ENCODE measurements at places on chromosomes 7 and 10.
A peak's percentile ranks its signal among the peaks of the same experiment; 100 is the strongest.

GRCh38 chr7:135714534-135715009 lies 13.4 kb downstream of the SLC13A4 start:
- no peak for DNase-seq

- DNase-seq: peak; percentile 71
Measured at GRCh38 chr10:21517134-21518031, 8.1 kb downstream of the SKIDA1 start.

GRCh38 chr10:72567421-72567820 lies 58.5 kb downstream of the MICU1 start:
- DNase-seq: no peak

DNA sequence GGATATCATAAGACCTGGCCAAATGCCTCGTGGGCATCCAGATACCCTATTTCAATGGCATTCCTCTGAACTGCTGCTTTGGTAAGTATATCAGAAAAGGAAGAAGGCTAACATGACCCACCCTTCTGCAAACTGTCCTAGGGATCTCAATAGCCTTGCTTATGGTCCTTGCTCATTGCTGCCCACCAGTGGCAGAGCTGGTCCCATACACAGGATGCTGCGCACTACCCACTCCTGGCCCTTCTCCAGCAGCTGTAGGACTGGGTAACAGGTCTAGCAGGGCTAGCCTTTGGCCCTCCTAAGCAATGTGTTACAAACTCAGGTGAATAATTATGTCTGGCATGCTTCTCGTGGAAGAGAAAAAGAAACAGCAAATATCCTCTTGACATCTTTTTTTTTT lies 72.5 kb downstream of the C10orf90 start:
- DNase-seq: no peak

GRCh38 chr10:132626019-132626760 lies 88.6 kb downstream of the INPP5A start:
- no peak for DNase-seq

DNA sequence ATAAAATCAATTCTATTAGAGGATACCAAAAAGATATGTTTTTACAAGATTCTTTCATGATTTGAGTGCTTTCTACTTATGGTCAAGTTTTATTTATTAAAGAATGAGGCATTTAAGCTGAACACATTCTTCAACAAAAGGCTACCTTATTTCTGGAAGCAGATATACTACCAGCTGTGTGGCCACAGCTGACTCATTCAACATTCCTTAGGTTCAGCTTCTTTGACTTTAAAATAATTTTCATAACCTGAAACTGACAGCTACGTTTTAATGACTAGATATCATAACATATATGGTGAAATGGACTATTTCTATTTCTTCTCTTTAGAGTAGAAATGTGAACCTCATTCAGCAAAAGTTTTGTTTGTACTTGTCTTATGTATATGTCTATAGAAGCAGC lies 414.2 kb upstream of the SEMA3C start:
- DNase-seq: no peak

GRCh38 chr7:41084381-41084780 lies 618.5 kb downstream of the INHBA start:
- no peak for DNase-seq

All from activated CD8-positive, alpha-beta memory T cell treated with anti-CD3 and anti-CD28 coated beads, Interleukin-2, amount 50 U/mL, for 48 hours (primary cell).